Cardiac fibroblast (primary cell): ENCODE measurements at places on chromosomes 2 and 18.

- DNase-seq: peak; percentile 57
Observed at GRCh38 chr18:59725142-59725541, 27.9 kb upstream of the CCBE1 start.

- no peak for DNase-seq
Observed at GRCh38 chr18:30862900-30863299, 179.6 kb downstream of the DSC3 start.

GRCh38 chr18:9434122-9434701 is 41.1 kb upstream of the RALBP1 start:
- DNase-seq: no peak

GRCh38 chr18:3921826-3922225 is 471.9 kb downstream of the TGIF1 start:
- DNase-seq: no peak
